ENCODE measurements at places on chromosomes 5 and 9. TPM values are rescaled to one million over a fixed set of nuclear protein-coding genes. Genes with fewer than 3 reads are reported as not detected.

DNA sequence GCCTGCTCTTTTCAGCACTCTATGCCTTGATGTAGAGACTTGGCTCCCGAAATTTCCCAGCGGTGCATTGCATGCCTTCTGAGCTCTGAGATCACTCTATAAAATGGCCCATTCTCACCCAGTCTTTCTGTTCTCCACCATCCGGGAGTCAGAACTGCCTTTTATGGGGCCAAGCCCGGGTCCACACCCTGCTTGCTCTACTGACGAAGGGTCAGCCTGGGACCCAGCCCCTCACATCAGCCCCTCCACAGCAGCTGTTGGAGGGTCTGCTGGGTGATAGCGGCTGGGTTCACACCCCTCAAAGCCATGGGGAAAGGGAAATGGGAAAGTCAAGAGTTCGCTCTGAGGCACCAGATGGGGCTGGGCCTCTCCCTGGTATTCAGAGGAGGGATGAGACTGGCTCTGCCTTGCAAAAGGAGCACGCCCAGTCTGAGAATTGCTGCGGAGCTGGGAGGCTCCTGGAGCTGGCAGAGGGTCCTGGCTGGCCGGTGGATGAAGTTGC lies 66.0 kb upstream of the ORM1 start:
- DNase-seq: no peak

GRCh38 chr9:113131689-113132151 lies 19.1 kb upstream of the SLC31A2 start:
- no peak for DNase-seq

GRCh38 chr9:80890124-80890523 lies 799.2 kb downstream of the TLE1 start:
- DNase-seq: no peak

- no peak for DNase-seq
These were observed 44.9 kb downstream of the DYNC2I2 start for GRCh38 chr9:128611600-128612394.

DNA sequence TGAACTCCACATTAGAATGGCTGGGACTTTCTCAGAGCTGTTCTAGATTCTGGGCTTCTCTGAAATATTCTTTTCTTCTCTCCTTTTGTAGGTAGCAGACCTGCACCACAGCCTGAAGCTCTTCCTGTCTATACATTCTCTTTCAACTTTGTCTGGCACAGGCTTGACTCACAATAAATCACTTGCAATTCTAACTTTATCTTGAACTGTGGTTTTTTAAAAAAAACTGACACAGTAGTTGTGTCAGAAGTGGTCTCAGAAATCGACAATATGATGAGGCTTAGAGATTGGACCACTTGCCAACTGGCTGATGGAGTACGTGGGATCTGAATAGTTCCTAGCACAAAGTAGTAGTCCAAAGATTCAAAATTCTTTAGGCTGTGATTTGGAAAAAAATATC lies 24.1 kb upstream of the CDH9 start:
- DNase-seq: no peak

DNA sequence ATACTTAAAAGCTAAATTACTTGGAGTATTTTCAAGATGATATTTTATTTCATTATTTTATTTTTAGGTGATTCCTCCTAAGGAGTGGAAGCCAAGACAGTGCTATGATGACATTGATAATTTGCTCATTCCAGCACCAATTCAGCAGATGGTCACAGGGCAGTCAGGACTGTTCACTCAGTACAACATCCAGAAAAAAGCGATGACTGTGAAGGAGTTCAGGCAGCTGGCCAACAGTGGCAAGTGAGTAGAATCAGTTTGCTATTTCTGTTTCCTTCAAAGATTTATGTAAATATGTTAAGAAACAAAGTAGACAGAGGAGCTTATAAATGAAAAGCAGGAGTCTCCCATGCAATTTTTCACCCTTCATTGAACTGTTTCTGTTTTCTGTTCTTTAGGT lies 47.8 kb downstream of the KDM4C start:
- no peak for DNase-seq

DNA sequence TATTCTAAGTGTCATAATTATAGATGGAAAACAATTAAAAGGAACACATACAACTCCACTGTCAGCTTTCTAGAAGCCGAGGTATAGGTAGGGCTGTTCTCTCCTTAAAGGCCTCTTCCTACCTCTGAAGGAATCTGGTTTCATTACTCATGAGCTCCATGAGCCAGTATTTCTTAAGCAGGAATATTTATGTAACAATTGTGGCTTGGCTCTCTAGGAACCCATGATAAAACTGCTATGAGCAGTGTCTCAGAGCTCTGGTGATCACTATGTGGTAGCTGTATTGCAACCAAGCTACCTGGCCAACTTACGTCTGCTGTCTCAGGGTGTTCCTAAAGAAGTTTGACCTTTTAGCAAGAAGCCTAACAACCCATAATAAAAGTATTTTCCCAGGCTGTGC lies 157.7 kb downstream of the CEP120 start:
- no peak for DNase-seq

GRCh38 chr5:135436951-135437418 lies 10.2 kb downstream of the DCANP1 start:
- DNase-seq: no peak

DNA sequence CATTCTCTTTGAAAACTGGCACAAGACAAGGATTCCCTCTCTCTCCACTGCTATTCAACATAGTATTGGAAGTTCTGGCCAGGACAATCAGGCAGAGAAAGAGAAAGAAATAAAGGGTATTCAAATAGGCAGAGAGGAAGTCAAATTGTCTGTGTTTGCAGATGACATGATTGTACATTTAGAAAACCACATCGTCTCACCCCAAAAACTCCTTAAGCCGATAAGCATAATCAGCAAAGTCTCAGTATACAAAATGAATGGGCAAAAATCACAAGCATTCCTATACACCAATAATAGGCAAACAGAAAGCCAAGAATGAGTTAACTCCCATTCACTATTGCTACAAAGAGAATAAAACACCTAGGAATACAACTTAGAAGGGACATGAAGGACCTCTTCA lies 21.0 kb upstream of the EPB41L4A start:
- no peak for DNase-seq

DNA sequence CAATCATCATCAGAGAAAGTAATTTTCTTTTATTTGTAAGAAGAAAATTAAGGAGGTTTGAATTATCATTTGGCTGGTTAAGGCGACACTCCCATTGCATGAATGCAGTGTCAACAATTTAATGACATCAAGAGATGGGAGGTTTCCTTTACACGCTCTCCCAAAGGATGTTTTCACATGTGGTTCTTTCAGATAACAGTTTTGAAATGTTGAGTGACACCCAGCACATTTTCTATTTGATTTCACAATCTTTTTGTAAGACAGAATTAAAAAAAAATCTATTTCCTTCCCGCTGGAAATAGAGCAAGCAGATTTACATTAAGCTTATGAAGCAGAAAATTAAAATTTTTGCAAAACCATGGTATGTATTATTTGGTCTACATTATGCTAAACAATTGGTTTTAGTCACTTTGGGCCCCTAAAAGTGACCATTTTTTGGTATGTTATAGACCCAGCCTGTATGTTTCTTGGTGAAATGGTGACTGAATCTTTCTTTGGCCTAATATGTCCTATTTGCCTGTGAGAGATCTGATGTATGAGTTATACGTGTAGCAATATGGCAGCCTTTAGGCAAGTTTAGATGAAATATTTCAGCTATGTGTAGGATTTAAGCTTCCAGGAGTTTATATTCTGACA lies 18.9 kb upstream of the ANKRD55 start:
- no peak for DNase-seq

- DNase-seq: no peak
These were observed 445.0 kb upstream of the TRPC7 start for GRCh38 chr5:136810261-136810801.

- DNase-seq: no peak
These were observed 285.0 kb downstream of the ZSWIM6 start for GRCh38 chr5:61617039-61617438.

GRCh38 chr9:21854594-21854993 lies 52.2 kb downstream of the MTAP start:
- DNase-seq: no peak

DNA sequence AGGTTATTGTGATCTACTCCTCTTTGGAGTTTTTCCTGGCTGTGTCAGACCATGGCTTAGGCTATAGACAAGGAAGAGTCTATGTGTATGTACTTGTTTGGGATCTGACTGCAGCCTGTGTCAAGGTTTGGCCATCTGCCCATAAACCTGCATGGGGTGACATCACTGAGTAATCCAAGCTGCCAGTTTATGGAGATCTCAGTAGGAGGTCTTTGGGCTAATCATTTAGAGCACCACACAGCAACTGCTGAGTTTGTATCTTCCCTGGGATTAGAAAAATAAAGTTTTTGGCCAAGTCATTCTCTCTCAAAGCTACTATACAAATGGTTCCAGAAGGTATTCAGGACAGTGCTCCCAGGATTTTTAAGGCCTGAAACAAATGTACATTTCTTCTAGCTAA lies 65.5 kb upstream of the HSPB3 start:
- peak; percentile 69 for DNase-seq

DNA sequence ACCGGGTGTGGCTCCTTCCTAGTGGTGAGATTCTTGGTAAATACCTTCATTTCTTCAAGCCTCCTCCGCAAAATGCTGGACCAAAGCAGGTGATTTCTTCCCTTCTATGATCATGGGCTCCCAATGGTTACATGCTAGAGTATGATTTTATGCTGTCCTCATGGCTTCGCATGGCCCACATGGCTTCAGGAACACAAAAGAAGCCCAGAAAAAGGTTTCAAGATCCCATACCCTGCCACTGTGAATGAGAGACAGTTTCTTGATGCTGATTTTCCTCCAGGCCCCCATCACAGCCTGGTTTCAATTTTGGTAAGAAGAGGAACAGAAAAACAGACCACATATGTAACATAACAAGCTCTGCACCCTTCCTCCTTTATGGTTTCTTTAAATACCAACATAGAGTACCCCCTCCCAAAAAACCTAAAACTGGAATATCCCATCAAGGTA lies 2.4 kb upstream of the RXFP3 start:
- DNase-seq: no peak

- no peak for DNase-seq
These were observed 2.2 kb downstream of the ZSWIM6 start for GRCh38 chr5:61333954-61334867.

DNA sequence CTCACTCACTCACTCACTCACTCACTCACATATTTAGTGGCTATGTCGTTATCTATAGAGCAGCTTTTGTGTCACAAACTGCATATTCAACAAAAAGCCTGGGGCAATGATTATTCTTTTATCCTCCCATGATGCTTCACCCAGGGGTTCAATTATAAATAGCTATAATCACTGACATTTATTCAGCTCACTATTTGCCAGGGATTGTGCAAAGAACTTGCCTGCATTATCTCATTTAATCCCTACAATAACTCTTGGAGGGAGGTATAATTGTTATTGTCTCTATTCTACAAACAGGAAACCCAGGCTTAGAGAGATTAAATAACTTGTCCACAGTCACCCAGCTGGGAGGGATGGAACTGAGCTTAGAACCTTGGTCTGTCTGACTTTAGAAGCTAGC lies 298.0 kb upstream of the MSX2 start:
- DNase-seq: no peak

- DNase-seq: no peak
These were observed 198.9 kb downstream of the ENC1 start for GRCh38 chr5:74441616-74442015.

- peak; percentile 26 for DNase-seq
These were observed 32.7 kb upstream of the DNAH5 start for GRCh38 chr5:13976867-13977830.

- DNase-seq: no peak
These were observed 12.0 kb downstream of the PRRX2 start for GRCh38 chr9:129677456-129677855.

- DNase-seq: no peak
These were observed 7.5 kb downstream of the DCTN4 start for GRCh38 chr5:150751096-150751891.

DNA sequence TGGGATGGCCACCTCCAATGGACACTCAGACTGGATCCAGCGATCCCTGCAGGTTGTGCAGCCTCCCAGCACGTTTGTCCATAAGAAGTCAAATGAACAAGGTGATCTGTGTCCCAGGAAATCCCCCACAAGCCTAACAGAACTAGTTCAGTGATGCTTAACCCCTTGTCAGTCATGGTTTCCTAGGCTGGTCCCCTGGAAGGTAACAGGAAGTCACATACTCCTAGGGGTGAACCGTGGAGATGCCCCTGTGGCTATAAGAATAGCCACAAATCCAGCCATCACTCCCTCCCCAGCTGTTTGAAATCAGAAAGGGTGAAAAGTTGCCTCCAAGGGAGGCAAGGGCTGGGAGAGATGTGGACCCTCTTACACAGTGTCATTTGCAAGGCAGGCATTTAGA lies 22.5 kb downstream of the PAX5 start:
- no peak for DNase-seq

- DNase-seq: no peak
These were observed 43.2 kb downstream of the GABBR2 start for GRCh38 chr9:98665501-98665900.

DNA sequence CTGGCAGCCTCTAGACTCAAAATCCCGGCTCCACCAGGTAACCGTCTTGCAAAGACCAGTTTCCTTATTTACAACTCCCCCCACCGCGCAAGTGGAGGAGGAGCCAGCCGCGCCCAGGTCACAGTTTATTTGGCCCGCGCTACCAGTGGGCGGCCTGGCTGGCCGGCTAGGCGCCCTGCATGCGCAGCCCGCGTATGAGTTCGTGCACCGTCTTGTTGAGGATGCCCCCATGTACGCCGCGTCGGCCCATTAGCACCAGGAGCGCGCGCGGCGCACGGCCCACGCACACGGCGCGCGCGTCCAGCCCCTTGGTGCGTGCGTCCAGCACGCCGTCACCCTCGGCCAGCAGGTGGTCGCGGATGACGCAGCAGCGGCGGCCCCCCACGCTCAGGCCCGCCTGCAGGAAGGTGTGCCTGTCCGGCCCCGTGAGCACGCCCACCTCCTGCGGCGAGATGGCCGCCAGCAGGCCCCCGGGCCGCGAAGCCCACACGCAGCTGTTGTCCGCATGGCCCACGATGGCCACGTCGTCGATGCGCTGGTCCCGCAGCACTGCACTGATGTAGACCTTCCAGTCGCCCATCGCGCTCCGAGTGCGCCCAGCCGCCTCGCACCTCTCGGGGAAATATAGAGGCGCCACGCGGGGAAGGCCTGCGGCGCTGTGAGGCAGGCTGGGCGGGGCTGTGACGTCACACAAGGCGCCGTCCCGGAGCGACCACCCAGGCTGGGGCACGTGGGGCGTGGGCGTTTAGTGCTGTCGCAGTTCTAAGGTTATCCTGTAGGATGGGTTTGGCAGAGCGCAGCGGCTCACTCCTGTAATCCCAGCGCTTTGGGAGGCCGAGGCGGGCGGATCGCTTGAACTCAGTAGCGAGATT lies at the start of gene PFN3:
Gene PFN3 (minus strand): TSS at position 665 of the 872 bp plus-strand sequence. CDS start 85 bp downstream, at position 580.
- no peak for DNase-seq

GRCh38 chr9:19119801-19120440 lies 7.4 kb downstream of the PLIN2 start:
- no peak for DNase-seq

Gene SLC6A7
- total RNA-seq: not detected

Gene NUTM2F
- total RNA-seq: not detected

Gene FGF1
- not detected for total RNA-seq

Gene MVB12B
- total RNA-seq: 10.9 TPM

Gene DCTN4
- total RNA-seq: 78.8 TPM

Gene C5
- total RNA-seq: 0.66 TPM

Gene EMB
- total RNA-seq: 15.2 TPM

Gene SH3RF2
- 14.3 TPM for total RNA-seq

Gene TMEM252
- total RNA-seq: not detected

Gene HAPLN1
- total RNA-seq: 0.05 TPM

Gene CENPH
- total RNA-seq: 23.4 TPM
